Stimulated activated CD4-positive, alpha-beta T cell treated with anti-CD3 and anti-CD28 coated beads, Interleukin-1b, Interleukin-23, amount 100 ng/mL, for 1 hour (primary cell): ENCODE measurements at places on chromosomes 5 and 9.

DNA sequence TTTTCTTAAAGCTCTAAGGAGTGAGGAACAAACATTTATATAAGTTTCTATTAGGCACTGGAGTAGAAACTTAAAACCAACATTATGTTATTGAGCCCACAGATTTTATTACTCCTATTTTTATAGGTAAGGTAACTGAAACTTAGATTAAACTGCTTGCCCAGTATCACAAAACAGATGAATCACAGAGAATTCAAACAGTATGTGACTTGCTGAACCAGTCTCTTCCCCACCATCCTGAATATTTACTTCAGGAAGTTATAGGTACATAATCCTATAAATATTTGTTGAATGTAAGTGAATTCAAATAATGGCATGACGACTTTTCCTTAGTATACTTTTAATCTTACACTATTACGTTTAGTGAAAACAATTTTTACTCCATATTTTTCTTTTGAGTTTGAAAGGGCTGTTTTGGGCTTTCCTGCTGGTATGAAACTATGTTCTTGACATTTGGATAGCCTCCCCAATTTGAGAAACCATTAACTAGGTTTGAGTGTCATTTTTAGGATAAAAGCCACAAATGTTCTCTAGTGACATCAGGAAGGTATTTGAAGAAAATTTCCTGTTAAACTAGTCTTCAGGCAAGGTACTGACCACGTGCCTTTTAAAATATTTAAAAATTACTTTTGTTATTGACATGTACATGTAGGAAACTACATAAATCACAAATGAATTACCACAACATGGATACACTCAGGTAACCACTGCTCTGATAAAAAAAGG lies 39.3 kb downstream of the PRRC1 start:
- DNase-seq, result no peak

GRCh38 chr5:65299861-65300260 lies 181.9 kb downstream of the ADAMTS6 start:
- DNase-seq, result no peak

DNA sequence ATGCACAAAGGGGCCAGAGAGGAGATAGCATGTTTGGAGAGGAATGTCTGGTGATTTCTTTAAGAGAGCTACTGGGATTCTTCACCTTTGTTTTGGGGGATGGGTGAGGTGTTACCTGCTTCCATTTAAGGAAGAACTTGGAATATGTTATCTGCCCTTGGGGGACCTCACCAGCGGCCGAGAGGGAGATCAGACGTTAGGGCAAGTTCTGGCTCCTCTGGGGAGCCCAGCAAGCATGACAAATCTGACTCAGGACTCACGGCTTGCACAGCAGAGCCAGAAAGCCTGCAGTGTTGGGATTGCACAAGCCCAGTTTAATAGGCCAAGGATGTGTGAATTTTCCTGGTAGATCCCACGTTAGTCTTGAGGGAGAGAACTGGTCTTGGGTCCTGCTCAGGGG lies 40.3 kb downstream of the SLC28A3 start:
- no peak for DNase-seq

GRCh38 chr5:148972974-148973374 lies 89.9 kb downstream of the SH3TC2 start:
- DNase-seq, result no peak

DNA sequence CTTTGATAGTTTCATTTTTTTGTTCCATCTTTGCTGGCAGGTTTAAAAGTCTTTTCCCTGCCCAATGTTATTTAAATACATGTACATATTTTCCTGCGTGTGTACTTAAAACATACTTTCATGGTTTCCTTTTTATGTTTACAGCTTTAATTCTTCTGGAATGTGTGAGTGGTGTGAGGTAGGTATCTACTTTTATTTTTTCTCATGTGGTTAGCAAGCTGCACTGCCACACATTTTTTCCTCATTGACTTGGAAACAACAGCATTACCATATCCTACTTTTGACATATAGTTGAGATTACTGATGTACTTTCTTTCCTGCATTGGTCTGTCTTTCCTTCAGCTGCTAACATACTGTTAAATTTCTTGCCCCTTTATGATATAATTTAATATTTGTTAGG lies 51.4 kb upstream of the COL15A1 start:
- DNase-seq, result no peak

- no peak for DNase-seq
These were observed 115.3 kb downstream of the SMC2 start for GRCh38 chr9:104209387-104209786.

GRCh38 chr9:101028346-101029314 lies at the start of gene PLPPR1:
Gene PLPPR1, plus strand, starts transcription at chr9:101028727.
- DNase-seq, result no peak

DNA sequence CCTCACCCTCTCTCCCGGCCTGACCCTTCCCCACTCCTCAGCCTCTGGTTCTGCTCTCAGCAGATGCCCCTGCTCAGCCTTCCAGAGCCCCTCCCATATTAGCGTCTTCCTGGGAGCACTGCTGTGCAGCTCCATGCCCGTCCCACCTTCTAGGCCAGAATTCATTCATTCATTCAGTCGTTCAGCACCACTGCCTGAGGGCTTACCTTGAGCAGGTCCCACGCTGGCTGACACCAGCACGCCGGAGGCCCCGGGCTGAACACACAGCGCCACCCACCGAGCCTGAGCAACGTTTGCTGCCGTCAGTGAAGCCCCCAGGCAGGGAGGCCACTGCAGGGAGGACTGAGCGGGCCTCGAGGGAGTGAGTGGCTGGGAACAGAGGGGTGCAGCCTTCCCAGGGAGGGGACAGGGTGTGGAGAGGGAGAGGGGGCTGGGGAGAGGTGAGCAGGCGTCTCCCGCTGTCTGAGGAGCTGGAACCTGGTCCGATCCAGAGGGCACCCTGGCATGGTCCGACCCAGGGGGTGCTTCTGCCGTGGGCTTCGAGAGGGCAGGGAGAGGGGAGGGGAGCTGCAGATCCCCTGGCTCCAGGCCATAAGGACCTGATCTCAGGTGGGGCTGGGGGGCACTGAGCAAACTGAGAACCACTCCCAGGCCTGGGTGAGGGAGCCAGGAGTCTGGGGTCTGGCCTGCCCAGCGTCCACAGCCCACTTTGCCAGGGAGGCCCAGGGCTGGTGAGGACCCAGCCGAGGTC lies 98.8 kb upstream of the RAPGEF1 start:
- no peak for DNase-seq

DNA sequence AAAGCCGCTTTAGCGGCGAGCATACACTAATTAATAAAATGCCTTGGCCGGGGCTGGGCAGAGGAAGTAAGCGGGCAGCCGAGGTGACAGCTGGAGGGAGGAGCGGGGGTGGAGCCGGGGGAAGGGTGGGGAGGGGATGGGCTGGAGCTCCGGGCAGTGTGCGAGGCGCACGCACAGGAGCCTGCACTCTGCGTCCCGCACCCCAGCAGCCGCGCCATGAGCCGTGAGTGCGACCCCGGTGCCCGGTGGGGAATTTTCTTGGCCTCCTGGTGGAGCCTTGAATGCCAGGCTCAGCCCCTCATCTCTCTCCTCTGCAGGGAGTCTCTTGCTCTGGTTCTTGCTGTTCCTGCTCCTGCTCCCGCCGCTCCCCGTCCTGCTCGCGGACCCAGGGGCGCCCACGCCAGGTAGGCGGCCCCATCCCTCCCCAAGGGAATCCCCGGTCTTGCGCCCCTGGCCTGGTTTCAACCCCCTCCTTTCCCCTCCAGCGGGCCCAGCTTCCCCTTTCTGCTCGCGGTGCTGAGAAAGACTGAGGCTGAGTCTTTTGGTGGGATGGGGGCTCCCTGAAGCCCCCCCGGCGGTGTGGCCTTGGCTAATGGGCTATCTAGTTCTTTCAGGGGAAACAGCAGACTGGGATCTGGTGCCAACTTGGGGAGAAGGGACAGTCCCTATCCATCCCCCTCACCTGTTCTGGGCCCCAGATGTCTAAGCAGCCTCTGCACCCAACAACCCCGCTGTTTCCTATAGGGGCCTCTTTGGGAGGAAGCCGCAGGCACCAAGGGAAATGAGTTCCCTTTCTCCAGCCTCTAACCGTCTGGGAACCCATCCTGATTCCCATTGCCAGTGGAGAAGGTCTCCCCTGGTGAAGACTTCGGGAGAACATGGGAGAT lies at the start of gene PTGS1:
Gene PTGS1 (plus strand): TSS at position 156 of the 887 bp plus-strand sequence. CDS start 61 bp downstream, at position 217.
- DNase-seq, result no peak

- no peak for DNase-seq
These were observed 133.0 kb upstream of the TMEM161B start for GRCh38 chr5:88401686-88402085.

- DNase-seq, result no peak
These were observed 4.2 kb upstream of the FGF18 start for GRCh38 chr5:171415115-171415730.

DNA sequence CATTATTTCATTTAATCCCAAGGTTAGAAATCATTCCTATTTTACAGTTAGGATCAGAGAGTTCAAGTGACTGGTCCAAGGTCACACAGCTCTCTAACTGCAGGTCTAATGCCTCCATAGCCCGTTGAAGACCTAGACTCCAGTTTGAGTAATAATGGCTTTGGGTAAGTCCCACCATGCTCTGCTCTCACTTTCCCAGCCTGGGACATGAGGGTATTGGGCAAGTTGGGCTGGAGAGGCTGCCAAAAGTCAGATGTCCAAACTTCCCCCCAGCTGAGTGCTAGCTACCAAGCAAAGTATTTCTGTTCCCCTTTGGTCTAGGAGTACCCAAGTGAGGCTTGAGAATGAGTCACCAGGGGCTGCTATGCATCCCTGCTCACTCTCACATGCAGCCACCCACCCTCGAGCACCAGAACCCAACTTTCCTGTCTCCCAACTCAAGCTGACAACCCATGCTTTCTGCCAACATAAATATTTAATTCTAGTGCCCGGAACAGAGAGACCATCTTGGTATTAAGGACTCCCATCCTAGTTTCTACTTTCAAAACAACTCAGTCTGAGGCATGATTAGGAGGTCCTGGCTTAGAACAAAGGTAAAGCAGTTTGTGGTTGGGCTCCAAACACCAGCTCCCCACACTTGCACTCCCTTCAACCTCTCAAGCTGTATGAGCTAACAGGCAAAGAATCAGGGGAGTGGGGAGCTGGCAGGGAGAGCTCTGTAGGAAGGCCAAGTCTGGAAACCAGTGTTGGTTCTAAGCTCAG lies 236.5 kb upstream of the TRIM32 start:
- DNase-seq, result no peak

DNA sequence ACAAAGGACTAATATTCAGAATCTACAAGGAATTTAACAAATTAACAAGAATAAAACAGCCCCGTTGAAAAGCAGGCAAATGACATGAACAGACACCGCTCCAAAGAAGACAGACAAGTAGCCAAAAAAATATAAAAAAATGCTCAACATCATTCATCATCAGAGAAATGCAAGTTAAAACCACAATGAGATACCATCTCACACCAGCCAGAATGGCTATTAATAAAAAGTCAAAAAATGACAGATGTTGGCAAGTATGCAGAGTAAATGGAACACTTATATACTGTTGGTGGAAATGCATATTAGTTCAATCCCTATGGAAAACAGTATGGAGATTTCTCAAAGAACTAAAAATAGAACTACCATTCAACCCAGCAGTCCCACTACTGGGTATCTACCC lies 302.7 kb upstream of the RGMB start:
- DNase-seq, result no peak

DNA sequence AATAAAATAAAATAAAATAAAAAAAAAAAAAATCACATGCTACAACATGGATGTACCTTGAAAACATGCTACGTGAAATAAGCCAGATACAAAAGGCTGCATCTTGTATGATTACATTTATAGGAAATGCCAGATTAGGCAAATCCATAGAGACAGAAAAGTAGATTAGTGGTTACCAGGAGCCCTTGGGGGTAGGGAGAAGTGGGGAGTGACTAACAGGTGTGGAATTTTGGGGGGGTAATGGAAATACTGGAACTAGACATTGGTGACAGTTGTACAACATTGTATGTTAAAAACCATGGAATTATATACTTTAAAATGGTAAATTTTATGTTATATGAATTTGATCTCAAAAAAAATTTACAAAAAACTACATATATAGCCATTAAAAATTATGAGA lies 47.3 kb downstream of the SLC1A1 start:
- no peak for DNase-seq

DNA sequence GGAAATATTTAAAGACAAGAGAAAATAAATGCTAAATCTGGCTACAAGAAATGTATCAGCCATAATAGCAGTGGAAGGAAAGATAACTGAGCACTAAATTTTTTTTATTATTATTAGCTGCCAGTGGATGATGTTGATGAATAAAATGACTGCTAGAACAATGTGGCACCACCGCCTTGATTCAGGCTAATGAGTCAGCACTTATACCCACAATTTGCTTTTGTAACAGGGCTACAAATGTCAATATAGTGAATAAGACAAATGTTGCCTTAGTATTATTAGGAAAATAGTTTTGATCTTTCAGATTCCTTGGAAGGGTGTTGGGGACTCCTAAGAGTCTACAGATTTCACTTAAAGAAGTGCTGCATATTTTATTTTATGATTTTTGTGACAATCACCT lies 555.2 kb upstream of the GRAMD2B start:
- no peak for DNase-seq

- no peak for DNase-seq
These were observed 188.2 kb downstream of the PAX5 start for GRCh38 chr9:36845844-36846243.

- DNase-seq, result no peak
These were observed 688.2 kb upstream of the CDH6 start for GRCh38 chr5:30505014-30505886.

- DNase-seq, result no peak
These were observed 19.3 kb upstream of the LOX start for GRCh38 chr5:122097391-122097790.

DNA sequence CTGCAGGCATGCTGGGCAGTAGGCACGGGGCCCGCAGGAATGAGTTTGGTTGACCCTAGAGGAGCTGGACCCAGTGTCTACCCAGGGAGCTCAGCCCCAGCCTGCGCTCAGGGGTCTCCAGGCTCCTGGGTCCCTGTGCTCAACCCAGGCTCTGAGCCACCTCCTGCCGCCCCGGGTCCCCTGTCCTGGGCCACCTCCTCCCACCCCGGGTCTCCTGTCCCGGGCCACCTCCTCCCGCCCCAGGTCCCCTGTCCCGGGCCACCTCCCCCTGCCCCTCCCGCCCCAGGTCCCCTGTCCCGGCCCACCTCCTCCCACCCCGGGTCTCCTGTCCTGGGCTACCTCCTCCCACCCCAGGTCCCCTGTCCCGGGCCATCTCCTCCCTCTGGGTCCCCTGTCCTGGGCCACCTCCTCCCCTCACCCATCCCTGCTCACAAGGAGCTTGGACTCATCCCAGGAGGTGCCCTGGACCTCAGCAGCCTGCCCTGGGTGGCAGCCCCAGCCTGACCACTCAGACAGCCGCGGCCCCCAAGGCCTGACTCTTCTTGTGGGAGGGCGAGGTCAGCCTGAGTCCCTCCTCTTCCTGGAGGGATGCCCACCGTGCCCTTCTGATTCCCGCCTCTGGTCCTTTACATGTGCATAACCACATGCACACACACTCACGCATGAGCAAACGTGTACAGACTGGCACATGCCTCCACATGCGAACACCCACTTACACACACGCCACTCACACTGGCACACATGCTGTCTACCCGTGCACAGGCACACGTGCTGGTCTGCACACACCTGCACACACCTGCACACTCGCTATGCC lies 2.4 kb downstream of the LCN12 start:
- DNase-seq, result no peak

- no peak for DNase-seq
These were observed 20.2 kb downstream of the TRIM7 start for GRCh38 chr5:181184845-181185216.
